ENCODE measurements at places on chromosomes 3 and 15.

GRCh38 chr3:18556503-18557135, 131.5 kb upstream of the SATB1 start:
- DNase-seq, result peak; percentile 53

DNA sequence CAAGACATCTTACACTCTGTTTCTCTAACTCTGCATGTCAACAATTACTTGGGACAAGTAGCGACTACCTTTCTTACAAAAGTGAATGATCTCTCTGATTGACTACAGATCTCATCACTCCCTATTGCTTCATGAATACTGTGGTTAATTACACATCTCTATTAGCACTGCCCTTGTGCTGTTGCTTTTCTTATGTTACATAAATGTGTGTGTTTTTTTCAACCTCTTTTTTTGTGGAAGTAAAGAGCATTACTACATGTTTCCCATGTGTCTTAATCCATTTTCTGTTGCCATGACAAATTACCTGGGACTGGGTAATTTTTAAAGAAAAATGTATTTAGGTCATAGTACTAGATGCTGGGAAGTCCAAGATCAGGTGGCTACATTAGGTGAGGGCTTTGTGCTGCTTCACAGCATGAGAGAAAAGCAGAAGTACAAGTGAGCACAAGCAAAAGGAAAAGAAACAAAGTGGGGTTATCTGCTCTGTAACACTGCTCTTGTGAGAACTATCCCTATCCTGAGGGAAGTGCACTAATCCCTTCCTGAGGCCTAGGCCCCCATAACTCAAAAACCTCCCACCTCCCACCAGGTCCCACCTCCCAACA, 298.2 kb upstream of the SATB1 start:
- DNase-seq, result no peak

- DNase-seq, result no peak
These were observed 549.2 kb upstream of the TBL1XR1 start for GRCh38 chr3:177746337-177746933.

DNA sequence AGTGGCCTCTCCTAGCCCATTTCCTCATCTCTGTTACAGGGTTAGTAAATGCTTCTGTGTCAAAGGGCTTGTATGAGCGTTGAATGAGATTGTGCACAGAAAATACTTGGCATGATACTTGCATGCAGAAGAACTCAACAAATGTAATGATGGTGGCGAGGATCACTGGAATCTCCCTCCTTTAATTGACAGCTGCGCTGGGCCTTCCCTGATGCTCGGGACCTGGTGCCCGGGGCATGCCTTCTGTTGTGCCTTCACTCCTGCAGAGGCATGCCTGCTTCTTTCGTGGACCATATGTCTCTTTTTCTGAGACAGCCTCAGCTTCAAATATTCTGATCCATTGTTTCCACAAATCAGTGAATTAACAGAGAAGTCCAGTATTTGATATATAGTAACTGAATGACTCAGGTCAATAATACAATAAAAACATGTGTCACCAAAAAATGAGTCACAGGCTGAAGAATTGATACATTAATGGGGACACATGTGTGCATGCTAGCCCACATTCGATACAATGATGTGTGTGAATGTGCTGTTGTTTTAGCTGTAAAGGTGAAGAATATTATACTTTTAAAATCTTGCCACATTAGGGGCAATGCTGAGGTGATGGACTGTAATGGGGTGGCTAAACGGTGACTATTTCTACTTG, 243.3 kb upstream of the TBL1XR1 start:
- DNase-seq, result no peak
